ENCODE measurements at places on chromosomes 2 and 18.

DNA sequence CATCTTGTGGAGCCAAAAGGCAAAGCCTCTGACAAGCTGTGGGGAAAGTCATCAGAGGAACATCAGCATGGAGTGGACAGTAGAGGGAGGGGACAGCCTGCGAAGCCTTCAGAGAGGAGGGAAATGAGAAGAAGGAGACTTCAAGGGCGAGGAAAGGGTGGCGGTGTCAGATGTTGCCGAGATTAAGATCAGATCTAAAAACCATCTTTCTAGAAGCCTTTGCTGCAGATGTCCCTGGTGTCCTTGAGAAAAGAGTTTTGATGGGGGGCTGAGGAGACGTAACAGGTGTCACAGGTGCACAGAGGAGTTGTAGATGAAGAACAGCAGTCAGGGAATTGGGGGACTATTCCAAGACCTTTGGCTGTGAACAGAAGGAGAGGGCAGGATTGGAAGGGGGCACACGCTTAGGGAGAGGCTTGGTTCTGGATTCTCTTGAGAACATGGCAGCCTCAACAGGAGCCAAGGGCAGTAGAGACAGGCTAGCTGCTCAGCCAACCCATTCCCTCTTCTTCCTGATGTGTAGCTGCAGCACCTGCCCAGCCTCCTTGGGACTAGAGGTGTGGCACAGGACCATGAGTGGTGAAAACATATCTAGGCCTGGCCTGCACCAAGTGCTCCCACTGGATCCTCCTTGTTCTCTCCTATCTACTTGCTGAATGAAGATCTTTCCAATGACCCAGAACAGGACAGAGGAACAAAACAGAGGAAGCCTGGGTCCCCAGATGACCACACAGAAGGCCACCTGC lies 22.7 kb upstream of the NCL start:
- no peak for DNase-seq

- peak; percentile 6 for DNase-seq
Measured at GRCh38 chr2:47129191-47129706, 25.9 kb downstream of the STPG4 start.

DNA sequence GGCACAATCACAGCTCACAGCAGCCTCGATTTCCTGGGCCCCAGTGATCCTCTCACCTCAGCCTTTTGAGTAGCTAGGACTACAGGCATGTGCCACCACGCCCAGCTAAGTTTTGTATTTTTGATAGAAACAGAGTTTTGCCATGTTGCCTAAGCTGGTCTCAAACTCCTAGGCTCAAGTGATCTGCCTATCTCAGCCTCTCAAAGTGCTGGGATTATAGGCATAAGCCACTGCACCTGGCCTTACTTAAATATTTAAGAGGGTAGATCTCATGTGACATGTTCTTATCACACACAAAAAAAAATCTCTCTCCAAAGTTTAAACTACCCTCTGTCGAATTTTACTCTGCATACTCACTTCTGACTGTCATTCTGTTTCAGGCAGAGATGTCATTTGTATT lies 75.4 kb upstream of the CHRNA1 start:
- DNase-seq = no peak

GRCh38 chr18:72107647-72108383 lies 436.3 kb downstream of the CBLN2 start:
- peak; percentile 84 for DNase-seq

- no peak for DNase-seq
Measured at GRCh38 chr2:101848769-101849410, 142.9 kb upstream of the IL1R2 start.

DNA sequence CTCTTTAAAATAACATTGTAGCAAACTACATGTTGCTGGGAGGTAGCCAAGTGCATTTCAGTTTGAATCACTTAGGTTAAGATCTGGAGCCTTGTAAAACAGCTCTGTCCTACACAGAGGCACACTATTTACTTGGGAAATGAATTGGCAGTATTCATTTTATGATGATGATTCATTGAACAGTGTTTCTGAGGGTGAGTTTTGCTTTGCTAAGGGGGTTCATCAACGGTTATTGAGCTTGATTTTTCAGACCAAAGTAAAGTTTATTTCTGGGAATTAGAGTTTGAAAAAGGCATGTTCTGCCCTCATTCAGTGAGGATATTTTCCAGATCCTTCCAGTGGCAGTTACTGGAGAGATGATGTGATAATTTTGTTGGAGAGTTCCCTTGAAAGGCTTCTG lies 55.6 kb downstream of the CCDC85A start:
- no peak for DNase-seq

- DNase-seq = peak; percentile 30
Measured at GRCh38 chr2:178478130-178478438, 316 bp downstream of the FKBP7 start.

GRCh38 chr2:25615920-25616319 lies 57.5 kb downstream of the DTNB start:
- DNase-seq = no peak

DNA sequence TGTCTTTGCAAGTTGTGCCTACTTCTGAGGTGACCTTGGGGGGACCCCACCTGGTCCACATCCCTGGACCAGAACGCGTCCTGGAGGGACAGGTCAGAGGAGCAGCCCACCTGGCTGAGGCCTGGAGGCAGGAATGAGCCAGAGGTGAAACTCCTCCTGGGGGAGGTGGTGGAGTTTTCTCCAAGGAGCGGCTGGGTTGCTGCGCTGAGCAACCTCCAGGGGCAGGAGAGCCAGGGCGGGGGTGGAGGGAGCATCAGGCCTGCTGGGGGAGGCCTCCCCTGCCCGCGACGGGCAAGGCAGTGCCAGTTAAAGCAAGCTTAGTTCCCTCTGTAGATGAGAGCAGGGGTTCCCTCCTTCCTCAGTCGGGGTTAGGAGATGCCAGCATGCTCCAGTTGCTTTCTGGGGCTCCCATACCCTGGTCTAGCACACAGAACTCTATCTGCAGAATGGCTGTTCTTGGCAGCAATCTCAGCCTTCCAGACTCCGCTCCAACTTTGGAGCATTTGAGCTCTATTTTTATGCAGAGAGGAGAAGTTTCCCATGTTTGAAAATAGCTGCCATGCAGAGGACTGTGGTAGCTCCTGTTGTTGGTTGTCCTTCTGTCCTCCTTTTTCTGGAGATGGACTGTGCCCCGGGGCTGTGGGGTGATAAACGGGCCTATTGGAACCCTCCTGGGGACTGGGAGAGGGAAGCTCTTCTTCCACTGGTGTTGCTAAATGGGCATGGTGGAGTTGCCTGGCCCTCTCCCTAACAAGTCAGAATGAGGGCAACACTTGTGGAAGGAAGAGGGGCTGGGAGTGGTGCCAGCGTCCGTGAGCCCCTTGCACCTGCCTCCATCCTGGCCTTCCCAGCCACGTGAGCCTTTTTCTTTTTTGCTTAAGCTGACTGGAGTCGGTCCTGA lies 39.1 kb downstream of the B3GNT2 start:
- DNase-seq = no peak

DNA sequence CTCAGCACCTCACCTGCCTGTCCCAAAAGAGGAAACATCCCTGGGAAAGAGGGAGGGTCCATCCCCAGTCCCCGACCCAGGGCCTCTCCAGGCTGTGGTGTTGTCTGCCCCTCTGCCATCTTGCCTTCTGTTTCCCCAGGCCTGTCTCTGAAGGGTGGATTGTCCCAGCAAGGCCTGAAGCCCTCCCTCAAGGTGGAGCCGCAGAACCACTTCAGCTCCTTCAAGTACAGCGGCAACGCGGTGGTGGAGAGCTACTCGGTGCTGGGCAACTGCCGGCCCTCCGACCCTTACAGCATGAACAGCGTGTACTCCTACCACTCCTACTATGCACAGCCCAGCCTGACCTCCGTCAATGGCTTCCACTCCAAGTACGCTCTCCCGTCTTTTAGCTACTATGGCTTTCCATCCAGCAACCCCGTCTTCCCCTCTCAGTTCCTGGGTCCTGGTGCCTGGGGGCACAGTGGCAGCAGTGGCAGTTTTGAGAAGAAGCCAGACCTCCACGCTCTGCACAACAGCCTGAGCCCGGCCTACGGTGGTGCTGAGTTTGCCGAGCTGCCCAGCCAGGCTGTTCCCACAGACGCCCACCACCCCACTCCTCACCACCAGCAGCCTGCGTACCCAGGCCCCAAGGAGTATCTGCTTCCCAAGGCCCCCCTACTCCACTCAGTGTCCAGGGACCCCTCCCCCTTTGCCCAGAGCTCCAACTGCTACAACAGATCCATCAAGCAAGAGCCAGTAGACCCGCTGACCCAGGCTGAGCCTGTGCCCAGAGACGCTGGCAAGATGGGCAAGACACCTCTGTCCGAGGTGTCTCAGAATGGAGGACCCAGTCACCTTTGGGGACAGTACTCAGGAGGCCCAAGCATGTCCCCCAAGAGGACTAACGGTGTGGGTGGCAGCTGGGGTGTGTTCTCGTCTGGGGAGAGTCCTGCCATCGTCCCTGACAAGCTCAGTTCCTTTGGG lies 47.2 kb downstream of the BOLA3 start:
- no peak for DNase-seq

DNA sequence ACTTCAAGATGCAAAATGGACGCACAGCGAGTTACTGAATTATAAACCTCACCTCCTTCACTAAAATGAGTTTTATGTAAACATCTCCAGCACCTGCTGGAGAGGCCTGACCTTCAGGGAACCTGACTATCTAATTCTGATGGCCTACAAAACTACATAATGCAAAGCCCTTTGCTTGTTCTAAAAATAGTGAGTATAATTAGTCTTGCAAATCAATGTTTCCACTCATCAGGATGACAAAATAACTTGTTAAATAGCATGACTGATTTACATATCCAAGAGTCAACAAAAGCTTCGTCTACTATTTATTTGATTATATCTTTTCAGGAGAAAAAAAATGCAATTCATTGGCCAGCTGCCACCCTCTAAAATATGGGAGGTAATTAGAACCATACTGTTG lies 326.3 kb upstream of the MC4R start:
- no peak for DNase-seq

- DNase-seq = no peak
Measured at GRCh38 chr2:75288760-75289159, 89.4 kb upstream of the TACR1 start.

DNA sequence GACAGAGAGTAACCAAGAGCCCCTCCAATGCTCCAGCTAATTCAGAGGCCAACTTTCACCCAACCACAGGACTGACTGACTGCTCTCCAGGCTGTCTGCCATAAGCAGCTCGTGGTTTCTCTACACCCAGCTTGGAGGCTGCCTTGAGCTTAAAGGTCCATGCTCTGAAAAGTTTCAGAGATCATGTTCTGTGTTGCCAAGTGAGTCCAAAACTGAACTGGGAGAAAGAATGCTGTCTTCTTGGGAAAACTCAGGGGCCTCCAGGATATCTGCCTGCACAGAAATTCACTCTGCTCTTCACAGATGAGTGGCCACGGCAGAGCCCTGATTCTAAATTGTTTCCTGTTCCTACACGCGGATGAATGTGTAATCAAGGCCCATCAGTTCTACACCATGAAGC lies 51.1 kb downstream of the LPIN2 start:
- DNase-seq = no peak

- DNase-seq = no peak
Measured at GRCh38 chr18:69383186-69383585, 17.5 kb upstream of the DOK6 start.

DNA sequence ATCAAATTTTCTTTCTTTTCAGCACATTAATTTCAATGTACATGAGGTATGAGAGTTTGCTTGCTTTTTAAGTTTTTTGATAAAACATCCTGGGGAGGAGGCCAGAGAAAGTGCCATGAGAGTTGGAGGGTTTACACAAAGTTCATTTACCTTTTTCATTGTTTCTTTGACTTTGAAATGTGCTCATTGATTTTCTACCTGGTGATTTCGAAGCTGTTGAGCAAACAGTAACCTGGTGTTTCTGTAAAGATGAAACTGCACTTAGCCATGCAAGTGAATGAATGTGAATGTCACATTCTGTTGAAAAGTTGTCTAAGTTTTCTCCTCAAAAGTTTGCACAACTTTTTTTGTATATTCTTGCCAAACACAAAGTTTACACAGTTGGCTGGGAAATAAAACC lies 797.0 kb downstream of the METTL4 start:
- DNase-seq = no peak

- no peak for DNase-seq
Measured at GRCh38 chr2:220572385-220572784, 945.0 kb downstream of the SLC4A3 start.

- DNase-seq = no peak
Measured at GRCh38 chr2:144026753-144027152, 493.2 kb downstream of the ZEB2 start.

DNA sequence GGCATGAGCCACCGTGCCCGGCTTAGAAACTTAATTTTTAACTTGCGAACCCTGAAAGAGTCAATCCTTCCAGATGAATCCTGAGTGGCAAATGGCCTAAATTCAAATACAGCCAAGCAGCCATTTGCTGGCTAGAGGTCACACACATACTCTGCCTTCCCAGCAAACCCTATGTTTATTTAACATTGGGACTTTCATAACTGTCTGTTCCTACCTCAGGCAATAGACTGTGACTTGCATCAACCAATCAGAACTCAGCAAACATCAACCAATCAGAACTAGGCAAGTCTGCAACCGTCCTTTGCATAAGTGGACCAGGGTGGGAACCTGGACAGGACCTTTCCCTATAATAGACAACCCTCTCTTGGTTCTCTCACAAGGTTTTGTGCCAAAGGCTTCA lies 127.5 kb downstream of the DTNB start:
- DNase-seq = no peak

Data from neural progenitor cell (in vitro differentiated cells).